ENCODE measurements at places on chromosomes 5 and 9. TPM values are rescaled to one million over a fixed set of nuclear protein-coding genes. Genes with fewer than 3 reads are reported as not detected.

Gene CCDC69
- total RNA-seq: 10.6 TPM

Gene DND1
- 1.1 TPM for total RNA-seq

Gene CCL28
- total RNA-seq: 0.87 TPM

Gene ANGPTL2
- total RNA-seq: 25.5 TPM

Gene SPINK7
- total RNA-seq: not detected

Gene DNAH5
- 2.0 TPM for total RNA-seq

Gene ANXA6
- total RNA-seq: 329 TPM

Gene RMI1
- total RNA-seq: 4.8 TPM

Gene SOX30
- total RNA-seq: not detected

Gene KLF4
- total RNA-seq: 10.3 TPM

Gene PCDHGA10
- 12.4 TPM for total RNA-seq

Gene BHMT
- not detected for total RNA-seq

Gene SLC12A7
- total RNA-seq: 30.4 TPM

Gene NDOR1
- 12.8 TPM for total RNA-seq

Gene FCN2
- total RNA-seq: not detected

Gene PCDHGA5
- total RNA-seq: 2.1 TPM

Gene ECM2
- not detected for total RNA-seq

Gene CTXN3
- not detected for total RNA-seq

Gene ALAD
- total RNA-seq: 18.9 TPM

Gene BAAT
- total RNA-seq: not detected

Gene UBLCP1
- 28.5 TPM for total RNA-seq

Gene DOCK2
- total RNA-seq: 1.2 TPM

Gene CCDC183
- total RNA-seq: 0.48 TPM

Gene LCN15
- not detected for total RNA-seq

Gene FBP2
- total RNA-seq: not detected

Gene CCL27
- not detected for total RNA-seq

Gene MEGF10
- total RNA-seq: 15.5 TPM

Gene FYB1
- total RNA-seq: not detected

Gene C1QTNF2
- total RNA-seq: 0.06 TPM

Gene DRD1
- not detected for total RNA-seq

Gene CORO2A
- 0.64 TPM for total RNA-seq

Gene OSMR
- 22.8 TPM for total RNA-seq

Gene SLC45A2
- total RNA-seq: not detected

Gene TMEM174
- not detected for total RNA-seq

Gene SNCAIP
- 18.4 TPM for total RNA-seq

Gene FAM200C
- total RNA-seq: 2.2 TPM

Gene DPYSL3
- 67.0 TPM for total RNA-seq

Gene PCDHGB2
- total RNA-seq: 4.7 TPM

Gene GFI1B
- total RNA-seq: not detected

Gene ANKRD18A
- total RNA-seq: 0.12 TPM

Gene REEP2
- total RNA-seq: 13.5 TPM

Gene SARDH
- 3.4 TPM for total RNA-seq

Gene UNC13B
- total RNA-seq: 38.9 TPM

Gene DDX46
- 39.7 TPM for total RNA-seq

Gene PCDHA4
- not detected for total RNA-seq

Gene GFRA3
- not detected for total RNA-seq

Gene PSAT1
- 22.7 TPM for total RNA-seq

Gene FAM153A
- not detected for total RNA-seq

Gene SAXO1
- total RNA-seq: not detected

Gene LMNB1
- 41.4 TPM for total RNA-seq

Gene AIF1L
- 3.1 TPM for total RNA-seq

Gene LCN9
- not detected for total RNA-seq

Gene MEIKIN
- total RNA-seq: not detected

Gene CDX1
- total RNA-seq: not detected

Gene DPH7
- 31.9 TPM for total RNA-seq

Gene LMX1B
- total RNA-seq: 0.10 TPM

Gene ENC1
- total RNA-seq: 155 TPM

Gene GCNT4
- total RNA-seq: 0.41 TPM

Gene PKD2L2
- total RNA-seq: not detected

Gene PCDHB5
- total RNA-seq: 2.5 TPM

All from glomerular endothelial cell (primary cell).